ENCODE measurements at places on chromosomes 2 and 18.

- DNase-seq: no peak
Observed at GRCh38 chr2:69307579-69308064, 79.4 kb downstream of the GFPT1 start.

GRCh38 chr2:11071211-11071610 is 84.1 kb upstream of the SLC66A3 start:
- DNase-seq: no peak

GRCh38 chr2:172323256-172323655 is 104.1 kb upstream of the ITGA6 start:
- DNase-seq: no peak

DNA sequence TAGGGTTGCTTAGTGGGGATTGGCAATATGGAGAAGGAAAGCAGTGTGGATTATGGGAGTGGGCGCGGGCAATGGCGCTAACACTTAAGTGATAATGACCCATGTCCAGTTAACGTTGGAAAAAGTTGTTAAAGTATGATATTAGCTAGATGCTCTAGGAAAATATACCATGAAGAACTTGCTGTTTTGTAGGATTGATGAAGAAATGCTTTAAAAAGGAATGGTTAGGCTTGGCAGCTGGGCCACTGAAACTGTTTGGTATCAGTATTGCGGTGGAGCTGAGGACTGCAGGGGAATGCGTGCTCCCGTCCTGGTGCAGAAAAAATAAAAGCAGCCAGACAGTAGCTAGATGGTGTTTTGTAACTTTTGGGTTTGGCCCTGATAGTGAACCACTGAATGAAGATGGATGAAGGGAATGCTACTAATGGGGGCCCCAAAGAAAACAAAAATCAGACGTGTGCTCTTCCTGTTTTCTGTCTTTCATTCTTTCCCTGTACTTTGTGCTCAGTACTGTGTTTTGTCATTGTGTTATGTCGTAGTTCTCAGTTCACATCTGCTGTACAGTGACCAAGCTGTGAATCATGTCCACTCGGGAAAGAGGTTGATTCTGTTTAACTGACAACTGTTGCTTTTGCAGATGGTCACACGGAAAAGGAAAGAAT is 999 bp downstream of the INSIG2 start:
- DNase-seq: peak; percentile 30

DNA sequence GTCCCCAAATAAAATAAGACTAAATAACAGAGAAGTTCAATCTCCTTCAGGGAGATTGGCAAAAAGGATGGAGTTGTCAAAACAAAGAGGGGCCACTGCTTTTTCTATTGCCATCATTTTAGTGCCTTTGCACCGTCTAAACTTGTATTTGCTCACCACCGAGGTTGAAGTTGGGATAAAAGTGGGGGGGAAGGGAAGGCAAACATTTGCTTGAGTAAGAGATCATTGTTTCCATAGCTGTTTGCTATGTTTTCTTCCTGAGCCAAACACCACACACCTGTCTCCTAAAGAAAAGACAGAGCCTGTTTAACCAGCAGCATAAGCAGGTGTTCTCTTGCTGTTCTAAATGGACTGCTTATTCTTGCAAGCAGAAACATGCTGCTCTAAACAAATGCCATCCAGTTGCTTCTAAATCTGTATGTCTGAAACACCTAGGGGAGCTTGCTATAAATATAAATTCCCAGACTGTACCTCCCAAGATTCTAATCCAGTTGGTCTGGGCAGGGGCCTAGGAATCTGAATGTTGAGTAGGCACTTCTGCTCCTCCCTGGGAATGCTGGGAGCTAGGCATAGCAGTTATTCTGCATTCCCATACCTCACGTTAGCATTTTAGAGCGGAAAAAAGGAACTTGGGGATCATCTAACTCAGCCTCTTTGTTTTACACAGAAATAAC is 179.4 kb upstream of the ARL4C start:
- no peak for DNase-seq

GRCh38 chr18:44901283-44901682 is 220.6 kb downstream of the SETBP1 start:
- DNase-seq: no peak

DNA sequence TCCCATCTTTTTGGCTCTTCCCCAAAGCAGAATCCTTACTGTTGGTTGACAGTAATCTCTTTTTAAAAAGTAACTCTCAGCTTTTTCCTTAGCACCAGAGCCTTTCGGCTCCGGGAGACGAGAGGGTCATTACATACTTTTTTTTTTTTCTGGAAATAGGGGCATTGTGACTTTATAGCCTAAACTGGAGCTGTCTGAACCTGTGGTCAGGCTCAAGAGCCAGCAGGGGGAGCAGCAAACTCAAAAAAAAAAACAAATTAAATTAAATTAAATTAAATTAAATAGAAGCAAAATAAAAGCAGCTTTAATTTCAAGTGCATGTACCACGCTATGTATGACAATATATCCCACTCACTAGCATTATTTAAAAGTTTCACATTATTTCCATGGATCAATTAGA is 156.6 kb downstream of the DTNA start:
- no peak for DNase-seq

GRCh38 chr2:217099561-217099960 is 239.7 kb upstream of the TNP1 start:
- no peak for DNase-seq

GRCh38 chr2:172086241-172087206 is 1.2 kb downstream of the DLX1 start:
- DNase-seq: peak; percentile 46
